ENCODE measurements at places on chromosomes 7 and 10.

DNA sequence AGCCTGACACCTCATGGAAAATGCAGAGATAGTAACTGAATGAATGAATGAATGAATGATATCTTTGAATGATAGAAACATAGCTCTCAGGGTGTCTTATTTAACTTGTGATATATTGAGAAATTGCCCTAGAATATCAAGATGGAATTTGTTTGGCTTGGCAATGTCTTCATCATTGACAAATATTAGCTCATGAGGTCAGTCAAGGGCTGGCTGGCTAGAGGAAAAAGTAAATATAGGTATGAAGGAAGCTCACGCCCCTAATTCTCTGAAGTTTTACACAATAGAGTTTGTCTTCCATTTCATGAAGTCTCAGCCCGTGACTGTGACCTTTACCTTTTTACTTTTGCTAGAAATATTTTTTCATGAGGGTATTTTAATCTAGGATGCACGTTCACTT is 305.2 kb downstream of the ADARB2 start:
- DNase-seq: no peak

GRCh38 chr10:35416619-35417312 is 80.5 kb downstream of the CCNY start:
- no peak for DNase-seq

DNA sequence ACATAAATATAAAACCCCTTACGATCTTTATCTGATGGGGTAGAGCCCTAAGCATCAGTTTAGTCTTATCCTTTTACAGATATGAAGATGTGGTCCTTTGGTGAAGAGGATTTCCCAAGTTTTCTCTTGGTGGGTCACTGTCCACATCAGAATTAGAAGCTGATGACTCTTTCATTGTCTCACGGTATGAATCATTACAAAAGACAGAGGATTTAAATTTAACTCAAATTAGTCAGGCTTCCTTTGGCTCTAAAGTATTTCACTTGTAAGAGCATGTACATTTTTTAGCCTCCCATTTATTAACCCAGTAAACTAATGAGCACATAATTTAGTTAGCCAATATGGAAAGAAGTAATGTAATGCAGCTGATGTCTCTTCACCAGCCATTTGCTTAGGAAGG is 49.9 kb upstream of the TMEM26 start:
- no peak for DNase-seq

DNA sequence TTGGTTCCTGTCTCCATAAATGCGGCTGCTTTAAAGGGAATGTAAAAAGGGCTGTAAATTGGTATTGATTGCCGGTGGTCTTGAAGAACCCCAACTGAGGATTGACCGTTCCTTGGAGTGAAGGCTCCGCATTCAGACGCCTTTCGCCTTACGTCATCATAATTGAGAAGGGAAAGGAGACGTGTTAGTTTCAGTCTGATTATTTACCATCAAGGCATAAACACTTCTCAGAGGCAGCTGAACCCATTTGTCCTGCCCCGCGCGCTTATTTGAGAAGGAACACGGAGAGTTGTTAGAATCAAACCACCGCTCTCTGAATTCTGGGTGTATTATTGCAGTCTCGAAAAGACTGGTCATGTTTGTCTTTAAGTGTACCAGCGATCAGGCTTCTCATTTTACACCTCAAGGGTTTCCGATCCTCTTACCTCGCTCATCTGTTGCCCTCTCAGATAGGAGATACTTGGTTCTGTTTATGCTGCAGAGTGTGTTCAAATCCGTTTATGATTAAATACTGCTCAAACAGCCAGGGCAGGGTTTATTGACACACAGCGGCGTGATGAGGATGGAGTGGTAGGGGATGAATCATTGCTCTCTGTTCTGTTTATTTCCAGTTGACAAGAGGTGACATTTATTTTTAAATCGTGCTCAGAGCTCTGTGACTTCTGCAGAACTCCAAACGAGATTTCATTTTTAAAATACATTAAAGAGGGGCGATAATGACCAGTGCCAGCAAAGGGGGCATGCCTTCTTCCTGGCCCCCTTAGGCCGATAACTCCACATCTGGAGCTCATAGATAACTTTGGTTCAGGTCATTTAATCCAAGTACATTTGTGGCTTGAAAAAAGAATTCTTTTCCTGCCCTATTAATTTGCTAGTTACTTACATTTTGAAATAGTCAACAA is 30.4 kb downstream of the FOXK1 start:
- peak; percentile 88 for DNase-seq

- no peak for DNase-seq
These were observed 1.0 kb upstream of the CYP2W1 start for GRCh38 chr7:981793-982510.

- DNase-seq: peak; percentile 4
These were observed 26.0 kb downstream of the CABCOCO1 start for GRCh38 chr10:61688551-61689308.

DNA sequence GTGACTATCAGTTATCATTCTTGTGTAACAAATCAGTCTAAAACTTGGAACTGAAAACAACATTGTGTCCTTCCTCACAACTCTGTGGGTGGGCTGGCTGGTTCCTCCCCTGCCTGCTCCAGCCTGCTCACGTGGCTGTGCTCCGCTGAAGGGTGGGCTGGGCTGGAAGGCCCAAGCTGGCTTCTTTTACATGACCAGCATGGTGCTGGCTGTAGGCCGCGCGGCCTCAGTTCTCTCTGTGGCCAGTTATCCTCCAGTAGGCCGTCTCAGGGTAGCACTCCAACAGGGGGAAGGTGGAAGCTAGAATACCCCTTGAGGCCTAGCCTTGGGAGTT is 11.3 kb downstream of the ADAMTS14 start:
- peak; percentile 60 for DNase-seq

DNA sequence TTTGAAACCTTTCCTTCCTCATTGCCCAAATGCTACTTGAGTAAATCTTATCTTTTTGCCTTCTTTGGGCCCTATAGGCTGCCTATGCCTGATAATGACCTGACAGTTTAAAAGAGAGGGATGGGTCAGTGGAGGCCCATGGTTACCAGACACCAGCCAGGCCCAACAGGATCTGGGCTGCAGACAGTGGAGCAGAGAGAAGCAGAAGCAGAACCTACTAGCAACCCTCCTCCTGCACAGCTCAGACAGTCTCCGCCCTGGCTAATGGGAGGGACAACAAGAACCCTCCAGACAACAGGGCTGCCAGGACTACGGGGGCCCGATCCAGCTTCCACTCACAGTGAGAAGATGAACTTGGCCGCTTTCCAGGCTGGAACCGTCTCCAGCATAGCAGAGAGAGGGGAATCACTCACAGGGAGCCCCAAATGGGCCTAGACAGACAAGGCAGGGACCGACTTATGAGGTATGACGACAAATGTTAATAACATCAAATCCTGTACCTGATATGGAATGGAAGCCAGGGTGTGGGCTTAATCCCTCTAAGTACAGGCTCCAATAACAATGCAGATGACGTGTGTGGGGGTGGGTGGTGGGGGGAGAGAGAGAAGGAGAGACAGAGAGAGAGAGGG is 31.7 kb upstream of the DGKI start:
- DNase-seq: no peak

DNA sequence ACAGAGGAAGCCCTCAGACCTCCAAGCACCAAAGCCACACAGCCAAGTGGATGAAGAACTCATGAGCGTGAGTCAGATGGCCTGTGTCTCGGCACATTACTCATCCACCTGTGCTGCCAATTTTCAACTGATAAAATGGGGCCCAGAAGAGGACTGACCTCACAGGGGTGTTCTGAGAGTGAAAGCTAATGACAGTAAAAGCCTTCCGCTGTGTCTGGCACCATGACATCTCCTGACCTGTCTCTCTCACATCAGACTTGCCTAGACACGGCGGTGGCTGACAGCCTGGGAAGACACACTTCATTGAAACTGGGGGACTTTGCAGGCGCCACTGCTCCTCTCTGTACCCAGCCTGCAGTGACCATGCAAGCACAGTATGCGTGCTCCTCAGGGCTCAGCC is 8.3 kb upstream of the SLC18A3 start:
- DNase-seq: no peak

- DNase-seq: no peak
These were observed 131.6 kb downstream of the DIP2C start for GRCh38 chr10:557792-558328.

DNA sequence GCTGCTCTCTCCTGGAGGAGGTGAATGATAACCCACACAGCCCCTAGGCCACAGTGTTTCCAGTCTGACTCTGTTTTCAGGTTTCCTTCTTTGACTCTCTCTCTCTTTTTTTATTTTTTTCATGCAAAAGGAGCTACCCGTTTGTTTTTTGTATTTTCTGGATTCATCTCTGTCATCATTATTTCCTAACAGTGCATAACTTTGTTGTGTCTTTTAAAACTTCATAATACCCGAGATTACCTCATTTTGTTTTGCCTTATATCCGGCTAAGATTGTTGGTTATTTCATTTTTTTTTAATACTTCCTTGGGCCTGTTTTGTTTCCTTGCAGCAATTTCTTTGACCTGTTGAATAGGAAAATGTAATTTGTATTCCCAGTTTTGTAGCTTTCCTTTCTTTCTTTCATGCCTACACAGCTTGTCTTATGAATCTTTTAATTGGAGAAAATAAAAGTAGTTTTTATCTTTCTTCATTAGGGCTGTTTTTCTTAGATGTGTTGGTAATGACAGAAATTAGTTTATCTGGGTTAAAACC is 72.5 kb downstream of the SPAG6 start:
- no peak for DNase-seq

DNA sequence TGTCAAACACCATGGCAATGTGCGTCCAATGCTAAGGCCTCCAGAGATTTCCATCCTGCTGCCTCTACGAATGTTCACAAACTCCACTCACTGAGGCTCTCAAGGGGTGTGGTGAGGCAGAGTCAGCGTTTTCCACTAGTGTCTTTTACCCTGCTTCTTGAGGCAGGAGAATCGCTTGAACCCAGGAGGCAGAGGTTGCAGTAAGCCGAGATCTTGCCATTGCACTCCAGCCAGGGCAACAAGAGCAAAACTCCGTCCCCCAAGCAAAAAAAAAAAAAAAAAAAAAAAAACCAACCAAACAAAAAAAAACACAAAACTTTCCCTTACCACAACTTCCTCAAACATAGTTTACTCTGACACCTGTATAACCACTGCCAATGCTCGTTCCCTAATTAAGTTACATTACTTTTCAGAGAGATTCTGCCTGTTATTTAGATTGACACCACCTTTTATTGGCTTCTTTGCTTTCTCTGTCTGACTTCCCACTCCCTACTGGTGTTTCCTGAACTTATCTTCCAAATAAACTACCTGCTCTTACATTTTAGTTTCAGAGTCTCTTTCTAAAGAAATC is 102.1 kb upstream of the ZNF746 start:
- no peak for DNase-seq

DNA sequence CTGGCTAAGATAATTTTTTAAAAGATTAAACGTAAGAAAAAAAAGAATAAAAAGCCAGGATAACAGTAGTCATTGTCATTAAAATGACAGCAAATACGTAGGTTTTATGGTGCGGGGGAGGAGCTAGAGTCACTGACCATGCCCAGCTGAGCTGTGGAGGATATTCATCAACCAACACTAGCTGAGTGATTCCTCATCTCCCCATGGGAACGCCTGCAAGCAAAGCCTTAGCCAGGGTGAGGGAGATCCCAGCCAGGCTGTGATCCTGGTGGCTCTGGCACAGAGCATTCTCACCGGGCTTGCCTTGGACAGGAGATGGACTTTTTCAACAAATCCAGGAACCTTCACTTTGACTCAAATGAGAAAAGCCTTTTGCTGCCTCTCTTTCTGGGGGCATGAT is 94.2 kb downstream of the HIP1 start:
- no peak for DNase-seq

DNA sequence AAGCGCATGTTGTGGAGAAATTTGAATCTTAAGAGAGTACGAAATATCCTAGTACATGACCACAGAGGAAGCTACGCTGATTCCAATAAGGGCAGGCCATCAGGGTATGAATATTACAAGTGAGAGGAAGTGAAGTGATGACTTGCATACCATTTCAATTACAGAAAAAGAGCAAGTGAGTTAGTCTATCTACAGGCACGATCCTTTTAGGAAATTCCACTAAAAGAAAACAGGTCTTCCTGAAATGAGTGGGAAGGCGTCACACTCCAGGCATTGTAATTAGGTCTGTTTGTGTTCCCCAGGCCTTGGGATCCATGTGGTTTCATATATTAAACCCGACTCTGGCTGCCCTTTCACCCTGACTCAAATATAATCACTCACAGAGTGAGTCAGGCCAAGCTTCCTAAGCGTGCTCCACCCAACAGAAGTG is 152.5 kb downstream of the SEMA3A start:
- DNase-seq: no peak

GRCh38 chr7:146528581-146528980 is 412.0 kb downstream of the CNTNAP2 start:
- DNase-seq: no peak

DNA sequence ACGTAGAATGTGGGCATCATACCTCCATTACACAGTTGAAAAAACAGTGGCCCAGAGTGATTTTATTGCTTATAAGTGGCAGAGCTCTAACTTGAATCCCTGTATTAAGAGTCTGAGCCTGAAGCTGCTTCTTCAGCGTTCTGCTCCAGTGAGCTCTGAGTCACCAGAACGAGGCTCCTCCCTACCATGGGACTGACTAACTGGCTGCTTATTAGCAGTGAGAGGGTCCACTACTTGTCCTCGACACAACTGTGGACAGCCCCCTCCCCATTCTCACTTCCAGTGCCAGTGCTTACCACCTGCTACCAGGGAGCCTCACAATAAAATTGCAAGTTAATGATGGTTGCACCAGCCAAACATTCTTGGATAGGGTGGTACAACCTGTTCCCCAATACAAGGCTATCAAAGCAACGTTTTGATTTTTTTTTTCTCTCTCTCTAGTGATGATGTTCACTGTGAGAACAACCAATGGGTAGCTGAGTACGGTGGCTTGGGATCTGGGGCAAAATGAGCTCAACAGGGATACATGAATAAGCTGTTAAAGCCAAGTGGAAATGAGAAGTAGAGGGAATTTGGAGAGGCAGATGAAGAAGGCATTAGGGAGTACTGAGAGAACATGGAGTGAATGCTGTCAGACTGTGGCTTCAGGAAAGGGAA is 2.7 kb upstream of the NRG3 start:
- no peak for DNase-seq

- no peak for DNase-seq
These were observed 361.5 kb upstream of the LRRTM3 start for GRCh38 chr10:66564287-66564686.

- peak; percentile 6 for DNase-seq
These were observed 7.8 kb downstream of the CPA5 start for GRCh38 chr7:130352194-130353074.

- no peak for DNase-seq
These were observed 166.7 kb downstream of the DNAJB9 start for GRCh38 chr7:108736221-108736891.

GRCh38 chr7:139960157-139960556 is 102.6 kb downstream of the PARP12 start:
- no peak for DNase-seq

- DNase-seq: peak; percentile 92
These were observed 27.6 kb upstream of the PIK3AP1 start for GRCh38 chr10:96747734-96748550.

DNA sequence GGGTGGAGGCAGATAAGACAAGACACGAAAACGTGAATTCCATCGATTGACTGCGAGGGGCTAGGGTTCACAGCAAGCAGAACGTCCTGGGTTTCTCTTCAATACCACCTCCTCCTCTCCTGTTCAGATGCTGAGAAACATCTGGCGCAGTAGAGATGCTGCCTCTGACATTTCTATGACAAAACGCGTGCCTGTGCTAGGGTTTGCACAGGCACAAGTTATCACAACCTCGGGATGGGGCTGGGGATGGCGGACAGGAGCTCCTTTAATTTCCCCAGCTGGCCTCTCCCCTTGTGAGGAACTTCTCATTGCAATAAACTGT is 99.8 kb upstream of the SVIL start:
- DNase-seq: no peak

All from inflammatory macrophage treated with lipopolysaccharide for 4 hours (primary cell).